ENCODE measurements at places on chromosomes 16 and 17.
A peak's percentile ranks its signal among the peaks of the same experiment; 100 is the strongest.

DNA sequence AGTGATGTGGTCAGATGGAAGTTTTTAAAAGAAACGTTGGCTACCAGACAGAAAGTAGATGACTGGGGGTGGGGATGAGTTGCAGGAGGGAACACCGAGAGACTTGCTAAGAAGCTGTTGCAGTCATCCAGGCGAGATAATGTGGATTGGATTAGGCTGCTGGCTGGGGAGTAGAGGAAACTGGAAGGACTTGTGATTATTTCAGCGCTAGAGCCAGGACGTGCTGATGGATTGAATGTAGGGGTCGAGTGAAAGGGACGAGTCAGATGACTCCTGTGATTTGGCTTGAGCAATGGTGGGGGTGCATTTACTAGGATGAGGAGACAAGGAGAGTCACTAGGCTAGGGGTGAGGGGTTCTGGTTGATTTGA, 88.5 kb downstream of the CLEC16A start:
- DNase-seq = no peak

DNA sequence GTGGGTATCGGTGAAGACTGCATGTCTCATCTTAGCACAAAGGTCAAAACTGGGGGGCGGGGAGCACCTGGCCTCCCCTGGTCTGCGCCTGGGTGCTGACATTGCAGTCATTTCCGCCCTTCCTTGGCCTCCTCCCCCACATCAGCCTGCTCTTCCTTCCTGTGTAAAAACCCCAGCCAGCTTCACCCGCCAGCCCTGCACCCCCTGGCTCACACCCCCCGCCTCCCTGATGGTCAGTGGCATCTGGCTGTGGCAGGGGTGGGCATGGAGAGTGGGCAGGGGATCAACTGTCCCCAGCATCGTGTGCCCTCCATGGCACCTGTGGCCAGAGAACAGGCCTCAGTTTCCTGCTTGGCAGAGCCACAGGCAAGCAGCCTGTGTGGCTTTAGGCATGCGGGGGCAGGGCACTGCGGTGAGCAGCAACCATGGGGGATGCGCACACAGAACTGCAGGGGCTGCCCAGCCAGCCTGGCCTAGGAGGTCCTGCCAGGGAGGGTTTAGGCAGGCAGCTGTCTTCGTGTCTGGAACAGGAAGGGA, 26.5 kb upstream of the LASP1NB start:
- DNase-seq = no peak

- no peak for DNase-seq
Measured at GRCh38 chr16:49556249-49556605, 182.6 kb downstream of the C16orf78 start.

GRCh38 chr17:56593646-56594319, at the start of gene NOG:
TSS of gene NOG (plus strand) at chr17:56593699. CDS start at chr17:56594224, 525 bp downstream.
- no peak for DNase-seq

GRCh38 chr17:61803796-61804195, 59.5 kb downstream of the BRIP1 start:
- no peak for DNase-seq

DNA sequence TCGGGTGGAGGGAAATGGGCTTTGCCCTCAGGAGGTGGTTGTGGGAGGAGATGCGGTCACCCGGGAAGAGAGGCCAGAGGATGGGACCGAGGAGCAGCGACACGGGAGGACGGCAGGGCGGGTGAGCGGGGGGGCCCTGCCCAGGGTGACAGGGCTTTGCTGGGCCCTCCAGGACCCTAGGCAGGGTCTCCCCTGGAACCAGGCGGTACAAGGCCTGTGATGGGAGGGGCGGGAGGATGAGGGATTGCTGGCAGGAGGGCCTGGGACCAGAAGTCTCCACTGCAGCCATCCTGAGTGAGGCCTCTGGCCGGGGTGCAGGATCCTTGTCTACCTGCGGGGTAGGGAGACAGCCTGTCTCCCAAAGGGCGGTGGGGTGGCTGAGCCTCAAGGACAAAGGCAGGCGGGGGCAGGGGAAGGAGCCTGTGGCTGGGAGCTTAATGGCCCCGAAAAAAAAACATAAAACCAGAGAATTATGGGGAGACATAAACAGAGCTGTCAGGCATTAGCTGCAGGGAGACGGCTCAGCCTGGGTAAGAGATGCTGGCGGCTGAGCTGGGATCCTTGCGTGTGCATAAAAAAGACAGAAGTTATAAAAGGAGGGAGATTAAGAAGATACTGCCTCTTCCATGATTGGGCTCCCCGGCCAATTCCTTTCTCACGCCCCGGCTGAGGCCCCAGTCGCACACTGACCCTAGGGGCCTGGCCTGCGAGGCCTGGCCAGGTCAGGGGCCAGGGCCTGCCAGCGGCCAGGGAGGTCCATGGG, 66.7 kb downstream of the SREBF1 start:
- no peak for DNase-seq

DNA sequence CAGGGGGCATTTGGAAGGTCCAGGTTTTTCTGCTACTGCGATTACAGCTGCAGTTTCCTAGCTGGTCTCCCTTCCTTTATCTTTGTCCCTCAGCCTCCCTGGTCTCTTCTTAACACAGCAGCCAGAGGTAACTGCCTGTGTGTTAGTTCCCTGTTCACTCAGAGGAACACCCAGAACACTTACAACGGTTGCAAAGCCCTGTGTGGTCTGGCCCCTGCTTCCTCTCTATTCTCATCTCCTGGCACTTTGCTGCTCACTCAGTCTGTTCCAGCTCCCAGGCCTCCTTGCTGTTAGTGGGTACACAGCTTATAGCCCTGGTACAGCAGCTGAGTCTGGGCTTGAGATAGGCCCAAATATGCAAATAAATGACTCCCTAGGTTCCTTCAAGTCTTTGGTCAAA, 16.4 kb downstream of the NTN1 start:
- DNase-seq = no peak

DNA sequence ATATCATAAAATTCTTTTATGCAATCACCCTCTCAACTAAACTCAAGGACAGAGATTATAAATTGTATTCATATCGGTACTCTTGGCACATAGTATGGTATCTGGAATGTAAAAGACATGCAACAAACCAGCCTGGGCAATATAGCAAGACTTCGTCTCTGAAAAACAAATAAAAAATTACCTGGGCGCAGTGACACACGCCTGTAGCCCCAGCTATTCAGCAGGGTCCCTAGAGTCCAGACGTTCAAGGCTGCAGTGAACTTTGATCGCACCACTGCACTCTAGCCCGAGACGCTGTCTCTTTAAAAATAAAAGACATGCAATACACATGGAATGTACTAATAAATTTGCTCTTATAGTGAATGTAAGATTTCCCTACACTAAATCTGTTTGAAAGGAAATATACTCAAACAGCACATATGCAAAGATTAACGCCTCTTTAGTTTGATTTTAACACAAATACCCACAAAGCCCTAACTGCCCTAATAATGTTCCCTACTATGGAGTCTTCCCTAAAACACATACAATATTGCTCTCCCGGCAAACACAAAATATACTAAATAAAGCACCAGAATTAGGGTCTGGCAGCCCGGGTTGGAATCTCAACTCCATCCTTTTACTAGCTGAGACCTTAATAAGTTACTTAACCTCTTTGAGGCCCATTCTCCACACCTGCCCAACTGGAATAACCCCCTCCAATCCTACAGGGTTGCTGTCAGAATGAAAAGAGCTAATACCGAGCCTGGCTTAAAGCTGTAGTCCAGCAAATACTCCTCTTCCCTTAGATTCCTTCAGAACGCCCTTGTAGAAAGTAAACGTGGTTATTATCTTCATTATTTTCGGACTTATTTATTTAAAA, 1.2 kb downstream of the ABCA5 start:
- DNase-seq = no peak

- no peak for DNase-seq
Measured at GRCh38 chr16:74774223-74775139, at the start of gene FA2H. TSS of gene FA2H (minus strand) at chr16:74774820. CDS start at chr16:74774755, 65 bp downstream.

GRCh38 chr16:5385115-5385514, 287.5 kb upstream of the EEF2KMT start:
- DNase-seq = no peak

GRCh38 chr16:28878083-28878926, at the start of gene ATP2A1:
TSS of gene ATP2A1 (plus strand) at chr16:28878488. CDS start at chr16:28878672, 184 bp downstream.
- no peak for DNase-seq

GRCh38 chr16:85346404-85347212, 234.3 kb upstream of the CIBAR2 start:
- no peak for DNase-seq

GRCh38 chr17:33469911-33470310, 176.8 kb upstream of the ASIC2 start:
- peak; percentile 73 for DNase-seq

DNA sequence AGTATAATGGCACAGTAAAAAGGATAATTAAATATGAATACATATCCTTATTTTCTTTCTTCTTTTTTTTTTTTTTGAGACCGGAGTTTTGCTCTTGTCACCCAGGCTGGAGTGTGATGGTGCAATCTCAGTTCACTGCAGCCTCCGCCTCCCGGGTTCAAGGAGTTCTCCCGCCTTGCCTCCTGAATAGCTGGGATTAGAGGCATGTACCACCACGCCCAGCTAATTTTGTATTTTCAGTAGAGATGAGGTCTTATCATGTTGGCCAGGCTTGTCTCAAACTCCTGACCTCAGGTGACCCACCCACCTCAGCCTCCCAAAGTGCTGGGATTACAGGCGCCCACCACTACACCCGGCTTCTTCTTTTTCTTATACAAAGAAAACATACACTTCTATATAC, 12.0 kb downstream of the GABARAPL2 start:
- DNase-seq = no peak

GRCh38 chr17:32142038-32142856, at the start of gene RHOT1:
TSS of gene RHOT1 (plus strand) at chr17:32142502. CDS start at chr17:32142693, 191 bp downstream.
- DNase-seq = peak; percentile 74

DNA sequence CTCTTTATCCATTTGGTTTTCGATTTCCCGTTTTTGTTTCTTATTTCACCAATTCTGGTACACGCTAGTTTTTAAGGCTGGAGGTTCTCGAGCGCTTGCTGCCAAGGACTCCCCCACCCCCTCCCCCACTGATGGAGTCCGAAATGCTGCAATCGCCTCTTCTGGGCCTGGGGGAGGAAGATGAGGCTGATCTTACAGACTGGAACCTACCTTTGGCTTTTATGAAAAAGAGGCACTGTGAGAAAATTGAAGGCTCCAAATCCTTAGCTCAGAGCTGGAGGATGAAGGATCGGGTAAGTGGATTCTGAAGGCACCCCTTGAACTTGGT, 825 bp downstream of the RPTOR start:
- no peak for DNase-seq

GRCh38 chr17:42182927-42183734, 2.1 kb downstream of the HCRT start:
- no peak for DNase-seq

DNA sequence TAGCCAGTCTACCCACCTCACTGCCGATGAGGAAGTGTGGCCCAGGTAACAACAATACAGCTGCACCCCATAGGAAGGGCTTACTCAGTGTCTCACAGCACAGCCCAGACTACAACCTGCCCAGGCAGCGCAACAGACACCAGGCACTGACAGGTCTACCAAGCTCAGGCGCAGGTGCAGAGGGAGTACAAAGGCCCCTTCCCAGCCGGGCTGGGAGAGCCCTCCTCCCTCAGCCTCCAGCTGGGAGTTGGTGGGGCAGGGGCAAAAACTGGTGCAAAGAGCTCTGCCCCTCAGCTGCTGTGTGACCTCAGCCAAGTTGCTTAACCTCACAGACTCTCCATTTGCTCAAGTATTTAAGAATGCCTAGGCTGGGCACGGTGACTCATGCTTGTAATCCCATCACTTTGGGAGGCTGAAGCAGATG, 112.6 kb upstream of the LHX1 start:
- DNase-seq = no peak

DNA sequence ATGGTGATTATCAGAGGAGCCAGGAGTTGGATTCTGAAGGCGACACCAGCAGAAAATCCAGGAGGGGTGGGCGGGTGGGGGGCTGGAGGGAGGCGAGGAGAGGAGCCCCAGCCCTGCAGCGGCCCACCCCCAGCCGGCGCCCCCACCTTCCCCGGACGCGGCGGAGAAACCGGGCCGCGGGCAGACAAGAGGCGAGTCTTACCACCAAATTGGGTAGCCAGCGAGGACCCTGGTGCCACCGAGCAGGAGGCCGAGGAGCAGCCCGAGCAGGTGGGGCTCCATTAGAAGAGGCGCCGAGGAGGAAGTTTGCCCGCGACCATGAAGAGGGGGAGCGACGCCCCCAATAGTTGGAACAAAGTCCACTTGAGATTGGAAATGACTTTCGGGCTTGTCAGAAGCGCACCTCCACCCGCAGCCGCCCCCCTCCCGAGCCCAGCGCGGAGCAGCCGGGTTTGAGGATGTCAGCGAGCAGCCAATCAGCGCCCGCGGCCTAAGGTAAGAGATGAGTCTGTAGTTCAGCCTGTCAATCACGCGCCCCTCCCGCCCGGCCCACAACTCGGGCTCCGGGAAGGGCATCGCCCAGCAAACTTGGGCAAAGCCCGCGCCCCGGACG, at the start of gene WNT3:
Gene WNT3, minus strand, starts transcription at position 377 of the 613 bp plus-strand sequence. Its CDS starts 95 bp downstream, at position 282.
- DNase-seq = no peak

- DNase-seq = no peak
Measured at GRCh38 chr17:80389011-80389995, 25.7 kb upstream of the ENDOV start.

GRCh38 chr16:6929868-6930267, 402.8 kb upstream of the RBFOX1 start:
- DNase-seq = no peak

DNA sequence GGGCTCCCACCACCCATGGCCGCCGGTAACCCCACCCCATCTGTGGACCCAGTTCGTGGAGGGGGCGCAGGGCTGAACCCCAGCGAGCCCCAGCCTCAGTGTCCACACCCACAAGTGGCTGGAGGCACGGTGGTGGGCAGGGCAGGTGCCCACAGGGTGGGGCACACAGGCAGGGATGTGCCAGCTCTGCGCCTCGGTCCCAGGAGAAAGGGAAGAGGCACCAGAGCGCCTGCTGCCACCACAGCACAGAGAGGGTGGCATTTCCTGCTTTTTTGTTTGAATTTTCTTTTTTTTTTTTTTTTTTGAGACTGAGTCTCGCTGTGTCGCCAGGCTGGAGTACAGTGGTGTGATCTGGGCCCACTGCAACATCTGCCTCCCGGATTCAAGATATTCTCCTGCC, 19.0 kb downstream of the ZFPM1 start:
- no peak for DNase-seq

- DNase-seq = no peak
Measured at GRCh38 chr16:55184052-55184451, 140.0 kb upstream of the IRX6 start.

GRCh38 chr16:19527161-19527560, 3.4 kb downstream of the CCP110 start:
- DNase-seq = no peak

DNA sequence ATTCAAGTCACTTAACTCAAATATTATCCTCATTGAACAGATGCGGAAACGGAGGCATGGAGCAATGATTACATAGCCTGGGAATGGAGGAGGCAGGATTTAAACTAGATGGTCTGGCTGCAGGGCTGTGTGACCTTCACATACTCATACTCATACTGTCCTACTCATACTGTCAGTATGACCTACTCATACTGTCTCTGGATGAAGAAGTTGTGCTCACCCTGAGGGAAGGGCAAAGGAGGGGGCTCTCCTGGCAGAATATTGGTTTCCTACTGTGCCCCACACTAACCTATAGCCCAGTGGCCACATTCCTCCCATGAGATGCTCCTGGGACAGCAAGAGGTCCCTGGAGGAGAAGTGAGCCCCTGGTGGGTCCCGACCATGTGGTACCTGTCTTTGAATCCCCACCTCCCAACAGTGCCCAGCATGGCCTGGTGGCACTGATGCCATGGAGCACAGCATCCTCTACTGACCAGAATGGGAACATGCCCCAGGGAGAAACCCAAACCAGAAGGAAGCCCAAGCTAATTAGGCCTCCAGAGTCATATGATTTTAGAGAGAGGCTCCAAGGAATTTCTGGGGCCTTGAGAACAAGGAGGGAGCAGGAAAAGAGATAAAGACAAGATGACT, 197.3 kb upstream of the SDK2 start:
- no peak for DNase-seq

GRCh38 chr17:73400915-73401545, 89.2 kb upstream of the CDC42EP4 start:
- DNase-seq = no peak
